ENCODE measurements at places on chromosomes 3 and 15.

GRCh38 chr3:8853081-8853480 is 83.7 kb upstream of the OXTR start:
- DNase-seq, result no peak

DNA sequence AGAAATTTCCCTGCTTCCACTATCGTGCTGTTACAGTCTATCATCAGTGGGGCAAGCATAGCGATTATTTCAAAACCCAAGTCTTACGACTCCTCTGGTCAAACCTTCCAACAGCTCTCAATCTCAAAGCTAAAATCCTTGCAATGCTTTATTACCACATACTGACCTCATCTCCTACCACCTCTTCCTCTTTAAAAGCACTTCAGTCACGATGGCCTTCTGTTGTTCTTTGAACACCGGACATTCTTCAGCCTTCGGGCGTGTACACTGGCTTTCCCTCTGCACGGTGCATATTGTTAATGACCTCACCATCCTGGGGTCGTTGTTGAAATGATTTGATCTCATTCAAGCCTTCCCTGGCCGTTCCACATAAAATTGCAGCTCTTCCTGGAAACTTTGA is 31.1 kb downstream of the MAGEL2 start:
- DNase-seq, result no peak

- DNase-seq, result peak; percentile 70
These were observed 555 bp downstream of the ATP11B start for GRCh38 chr3:182793663-182794454.

DNA sequence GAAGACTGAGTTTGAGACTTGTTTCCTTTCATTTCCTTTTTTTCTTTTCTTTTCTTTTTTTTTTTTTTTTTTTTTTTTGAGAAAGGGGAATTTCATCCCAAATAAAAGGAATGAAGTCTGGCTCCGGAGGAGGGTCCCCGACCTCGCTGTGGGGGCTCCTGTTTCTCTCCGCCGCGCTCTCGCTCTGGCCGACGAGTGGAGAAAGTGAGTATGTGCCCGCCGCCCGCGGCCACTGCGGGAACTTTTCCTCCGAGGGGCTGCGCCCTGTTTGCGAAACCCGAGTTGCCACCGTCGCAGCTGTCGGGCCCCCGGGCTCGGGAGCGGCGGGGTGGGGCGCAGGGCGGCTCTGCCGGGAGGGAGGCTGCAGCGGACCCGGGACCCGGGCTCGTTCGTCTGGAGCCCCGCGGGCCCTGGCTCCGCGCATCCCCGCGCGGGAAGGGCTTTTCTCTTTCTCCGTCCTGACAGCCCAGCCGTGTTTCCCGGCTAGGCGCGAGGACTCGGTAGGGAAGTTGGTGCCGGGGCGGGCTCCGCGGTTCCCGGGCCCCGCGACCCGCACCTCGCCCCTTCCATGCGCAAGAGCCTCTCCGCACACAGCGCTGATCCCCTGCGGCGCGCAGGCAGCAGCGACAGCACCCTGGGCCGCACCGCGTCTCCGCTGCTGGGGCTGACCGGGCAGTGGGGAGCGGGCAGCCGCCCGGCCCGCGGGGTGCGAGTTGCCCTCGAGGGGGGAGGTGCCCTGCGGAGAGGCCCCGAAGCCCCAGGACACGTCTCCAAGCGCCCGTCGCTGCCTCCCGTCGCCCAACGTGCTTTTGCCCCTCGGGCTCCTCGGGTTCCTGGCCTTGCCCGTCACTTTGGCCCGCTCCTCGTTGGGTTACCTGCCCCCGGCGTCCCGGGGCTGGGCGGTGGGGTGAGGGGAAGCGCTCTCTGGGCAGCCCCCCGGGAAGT is 1.4 kb downstream of the IGF1R start:
- peak; percentile 43 for DNase-seq

Measured in MM.1S (cell line).